ENCODE measurements at places on chromosomes 4 and X.
A peak's percentile ranks its signal among the peaks of the same experiment; 100 is the strongest.

GRCh38 chr4:84611531-84611930, 28.6 kb downstream of the CDS1 start:
- no peak for DNase-seq

GRCh38 chr4:5460106-5460801, 248.1 kb downstream of the EVC2 start:
- no peak for DNase-seq

GRCh38 chrX:23952984-23953907, 45.4 kb downstream of the CXorf58 start:
- no peak for DNase-seq

DNA sequence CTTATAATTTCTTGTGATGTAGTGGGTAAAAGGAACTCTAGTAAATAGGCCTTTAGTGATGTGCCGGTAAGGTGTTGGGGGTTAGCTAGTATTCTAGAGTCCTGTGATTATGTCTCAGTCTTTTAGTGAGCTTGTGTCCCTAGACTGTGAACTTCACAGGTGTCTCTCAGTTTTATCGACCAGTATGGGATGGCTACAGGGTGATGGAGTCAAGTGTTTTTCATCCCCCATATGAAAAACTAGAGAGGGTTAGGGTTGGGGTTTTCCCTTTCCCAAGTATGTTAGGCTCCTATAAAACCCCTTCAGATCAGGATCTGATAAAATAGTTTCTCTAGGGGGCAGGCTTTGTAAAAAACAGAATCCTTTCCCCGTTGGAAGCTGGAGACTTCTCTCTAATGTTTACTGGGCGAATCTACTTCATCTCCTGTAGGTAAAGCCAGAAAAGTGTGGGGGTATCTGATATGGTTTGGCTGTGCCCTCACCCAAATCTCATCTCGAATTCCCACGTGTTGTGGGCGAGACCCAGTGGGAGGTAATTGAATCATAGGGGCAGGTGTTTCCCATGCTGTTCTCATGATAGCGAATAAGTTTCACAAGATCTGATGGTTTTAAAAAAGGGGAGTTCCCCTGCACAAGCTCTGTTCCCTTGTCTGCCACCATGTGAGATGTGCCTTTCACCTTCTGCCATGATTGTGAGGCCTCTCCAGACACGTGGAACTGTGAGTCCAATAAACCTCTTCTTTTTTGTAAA, 120.8 kb downstream of the DTHD1 start:
- DNase-seq = no peak

DNA sequence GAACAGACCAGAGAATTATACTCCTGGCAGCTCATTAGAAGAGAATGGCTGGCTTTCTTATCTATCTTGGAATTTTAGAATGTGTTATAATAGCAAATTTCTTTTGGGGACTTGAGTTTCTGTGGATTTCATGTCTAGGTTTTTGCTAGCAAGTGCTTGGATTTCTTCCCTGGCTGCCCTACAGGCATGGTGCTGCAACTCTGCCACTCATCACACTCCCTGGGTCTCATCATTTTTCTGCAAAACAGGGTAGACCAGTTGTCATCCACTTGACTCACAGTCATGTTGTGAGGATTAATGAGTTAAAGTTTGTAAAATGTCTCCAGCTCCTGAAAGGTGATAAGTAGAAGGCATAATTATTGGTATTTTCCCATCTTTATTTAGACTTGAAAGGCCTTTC, 60.7 kb upstream of the LCORL start:
- no peak for DNase-seq

DNA sequence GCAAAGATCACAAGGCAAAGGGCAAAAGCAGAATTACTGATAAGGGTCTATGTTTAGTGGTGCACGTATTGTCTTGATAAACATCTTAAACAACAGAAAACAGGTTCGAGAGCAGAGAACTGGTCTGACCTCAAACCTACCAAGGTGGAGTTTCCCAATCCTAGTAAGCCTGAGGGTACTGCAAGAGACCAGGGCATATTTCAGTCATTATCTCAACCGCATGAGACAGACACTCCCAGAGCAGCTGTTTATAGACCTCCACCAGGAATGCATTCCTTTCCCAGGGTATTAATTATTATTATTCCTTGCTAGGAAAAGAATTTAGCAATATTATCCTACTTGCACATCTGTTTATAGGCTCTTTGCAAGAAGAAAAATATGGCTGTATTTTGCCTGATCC, 51.5 kb downstream of the NPNT start:
- no peak for DNase-seq

- DNase-seq = no peak
Observed at GRCh38 chrX:106774981-106775380, 27.5 kb upstream of the TBC1D8B start.

DNA sequence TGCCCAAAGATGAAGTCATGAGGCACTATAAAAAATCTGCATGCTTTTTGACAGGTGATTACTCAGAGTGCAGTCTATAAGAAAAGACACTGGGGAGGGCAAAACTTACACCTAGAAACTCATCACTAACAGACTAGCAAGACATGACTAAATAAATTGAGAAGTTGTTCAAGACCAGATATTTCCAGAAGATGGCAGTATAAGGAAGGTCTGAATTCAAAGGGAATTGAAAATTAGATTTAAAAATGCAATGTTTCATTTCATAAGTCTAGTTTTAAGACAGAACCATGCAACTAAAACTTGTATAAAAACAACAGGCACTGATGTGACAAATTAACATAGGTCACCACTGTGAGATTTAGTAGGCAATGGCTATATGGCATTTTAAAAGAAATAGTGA, 232.5 kb upstream of the POF1B start:
- DNase-seq = no peak

- DNase-seq = peak; percentile 45
Observed at GRCh38 chrX:129777218-129778030, 2.3 kb upstream of the SASH3 start.

DNA sequence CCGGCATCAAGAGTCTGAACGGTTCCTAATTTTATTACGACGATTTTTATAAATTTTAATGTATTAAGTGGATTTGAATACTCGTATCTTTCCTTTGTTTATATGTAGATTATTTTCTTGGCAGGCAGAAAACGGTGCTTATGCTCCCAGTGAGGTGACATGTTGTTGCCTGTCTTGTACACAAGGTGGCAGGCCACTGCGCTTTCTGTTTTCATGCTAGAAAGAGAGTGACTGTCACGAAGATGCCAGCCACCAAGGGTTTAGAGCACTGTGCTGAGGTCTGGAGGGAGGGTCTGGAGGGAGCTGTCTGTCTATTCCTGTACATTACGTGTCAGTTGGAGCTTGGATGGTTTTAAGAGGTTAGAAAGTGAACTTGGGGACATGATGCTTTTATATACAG, 87.7 kb downstream of the SHROOM2 start:
- no peak for DNase-seq

DNA sequence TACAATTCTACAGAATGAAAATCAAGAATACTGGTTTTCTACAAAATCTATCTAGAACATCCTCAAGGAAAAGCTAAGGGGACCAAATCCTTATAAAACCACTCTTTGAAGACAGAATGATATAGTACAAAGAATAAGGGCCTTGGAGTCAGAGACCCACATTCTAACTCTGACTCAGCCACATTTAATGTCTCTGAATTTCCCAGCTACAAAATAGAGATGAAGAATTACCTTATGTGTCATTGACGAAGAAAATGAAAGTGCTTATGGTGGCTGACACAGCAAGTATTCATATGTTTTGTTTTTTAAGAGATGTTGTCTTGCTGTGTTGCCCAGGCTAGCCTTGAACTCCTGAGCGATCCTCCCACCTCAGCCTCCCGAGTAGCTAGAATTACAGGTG, 35.9 kb upstream of the CXorf38 start:
- no peak for DNase-seq

GRCh38 chrX:53682885-53683555, 3.5 kb downstream of the HUWE1 start:
- DNase-seq = no peak

DNA sequence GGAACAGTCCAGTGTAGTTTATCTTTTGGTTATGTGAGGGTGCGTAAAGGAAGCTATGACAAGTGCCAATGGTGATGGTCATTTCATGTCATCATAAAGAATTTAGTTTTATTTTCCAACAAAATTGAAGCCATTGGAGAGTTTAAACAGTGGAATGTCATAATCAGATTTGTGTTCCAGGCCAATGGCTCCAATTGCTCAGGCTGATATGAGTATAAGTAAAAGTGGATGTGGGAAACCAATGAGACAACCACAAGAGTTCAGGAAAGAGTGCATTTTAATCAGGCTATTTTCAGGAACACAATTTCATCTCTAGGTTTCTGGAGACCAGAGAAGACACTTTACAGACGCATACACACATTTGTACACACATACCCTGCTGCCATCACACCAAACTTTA, 20.7 kb downstream of the SPANXC start:
- no peak for DNase-seq

DNA sequence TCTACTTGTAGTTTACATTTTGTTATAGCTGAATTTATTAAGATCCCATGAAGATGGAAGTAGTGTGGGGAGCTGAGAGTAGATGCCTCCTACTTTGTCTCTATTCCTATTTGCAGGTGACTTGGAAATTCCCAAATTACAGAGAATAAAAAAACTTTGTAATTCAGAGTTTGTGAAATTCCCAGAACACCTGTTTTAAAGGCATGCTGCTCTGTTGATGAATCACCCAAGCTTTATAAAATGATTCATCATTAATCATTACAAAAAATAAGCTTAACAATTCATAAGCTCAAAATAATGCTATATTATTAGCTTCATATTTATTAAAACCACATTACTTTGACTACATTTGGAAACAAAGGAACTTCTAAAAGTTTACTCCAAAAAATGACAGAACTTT, 856.3 kb downstream of the RPA4 start:
- no peak for DNase-seq

Data from activated CD8-positive, alpha-beta memory T cell treated with anti-CD3 and anti-CD28 coated beads for 4 hours (primary cell).